Osteoblast (primary cell): ENCODE measurements at places on chromosomes 7 and 10. TPM values are rescaled to one million over a fixed set of nuclear protein-coding genes. Genes with fewer than 3 reads are reported as not detected.

DNA sequence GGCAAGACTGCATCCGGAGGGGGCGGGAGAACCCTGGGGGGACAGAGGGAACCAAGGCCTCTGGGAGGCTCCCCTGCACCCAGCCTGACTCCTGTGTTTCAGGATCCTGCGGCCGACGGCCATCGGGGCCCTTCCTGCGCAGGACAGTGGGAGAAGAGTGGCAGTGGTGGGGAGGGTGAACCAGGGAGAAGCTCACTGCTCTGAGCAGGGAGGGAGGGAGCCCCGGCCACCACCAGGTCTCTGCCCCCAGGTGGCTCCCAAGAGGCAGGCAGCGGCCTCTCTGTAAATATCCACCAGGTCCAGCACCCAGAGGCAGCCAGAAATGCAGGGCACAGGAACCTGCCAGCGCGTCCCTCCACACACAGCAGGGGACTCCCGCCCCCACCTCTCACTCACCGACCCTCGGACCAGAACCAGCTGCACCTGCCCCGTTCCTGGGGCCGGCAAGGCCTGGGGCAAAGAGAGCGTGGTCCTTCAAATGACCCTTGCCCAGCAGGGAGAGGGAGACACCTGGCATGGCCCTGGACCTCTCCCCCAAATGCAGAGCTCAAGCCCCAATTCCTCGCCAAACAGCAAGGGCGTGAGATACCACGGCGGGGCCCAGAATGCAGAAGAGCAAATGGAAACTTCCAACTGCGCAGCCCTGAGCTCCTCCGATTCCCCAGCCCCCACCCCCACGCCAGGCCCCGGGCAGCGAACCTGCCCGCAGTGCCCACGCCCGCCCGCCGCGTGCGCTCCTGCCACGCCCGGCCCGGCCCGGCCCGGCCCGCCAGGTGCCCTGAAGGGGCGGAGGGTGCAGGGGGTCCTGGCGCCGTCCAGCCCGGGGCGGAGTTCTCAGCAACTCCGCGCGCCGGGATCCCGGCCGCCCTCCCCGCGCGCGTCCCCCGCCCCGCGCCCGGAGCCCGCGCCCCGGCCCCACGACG is 805 bp downstream of the RASGEF1A start:
- DNase-seq: peak; percentile 90

DNA sequence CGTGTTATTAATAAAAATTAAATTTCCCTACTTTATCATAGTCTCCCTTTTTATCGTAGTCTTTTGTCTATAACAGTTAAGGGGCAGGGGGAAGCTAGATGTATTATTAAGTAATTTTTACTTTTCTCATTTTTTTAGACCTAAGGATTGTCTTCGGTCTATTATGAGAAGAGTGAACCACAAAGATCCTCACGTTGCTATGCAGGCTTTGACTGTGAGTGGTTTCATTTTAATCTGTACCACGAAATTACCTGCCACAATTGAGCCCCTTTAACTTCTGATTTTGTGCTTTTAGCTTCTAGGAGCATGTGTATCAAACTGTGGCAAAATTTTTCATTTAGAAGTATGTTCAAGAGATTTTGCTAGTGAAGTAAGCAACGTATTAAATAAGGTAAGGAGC is 40.6 kb downstream of the STAM start:
- no peak for DNase-seq

DNA sequence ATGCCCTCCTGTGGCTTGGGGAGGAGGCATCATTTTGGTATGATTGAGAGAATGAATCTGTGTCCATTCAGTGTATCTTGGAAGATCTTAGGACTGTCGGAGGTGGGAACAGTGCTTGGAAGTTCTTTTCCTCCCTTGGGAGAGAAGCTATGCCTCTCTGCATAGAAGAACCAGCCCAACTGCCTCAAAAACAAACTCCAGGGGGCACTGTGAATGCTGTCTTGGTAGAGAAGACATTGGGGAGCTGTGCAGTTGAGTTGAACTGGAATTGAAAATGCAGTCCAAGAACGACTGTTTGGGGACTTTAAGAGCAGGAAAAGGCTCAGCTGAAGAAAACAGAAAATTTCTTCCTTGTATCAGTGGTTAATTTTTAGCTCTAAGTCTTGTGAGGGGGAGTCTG is 4.9 kb upstream of the GJD4 start:
- DNase-seq: no peak

DNA sequence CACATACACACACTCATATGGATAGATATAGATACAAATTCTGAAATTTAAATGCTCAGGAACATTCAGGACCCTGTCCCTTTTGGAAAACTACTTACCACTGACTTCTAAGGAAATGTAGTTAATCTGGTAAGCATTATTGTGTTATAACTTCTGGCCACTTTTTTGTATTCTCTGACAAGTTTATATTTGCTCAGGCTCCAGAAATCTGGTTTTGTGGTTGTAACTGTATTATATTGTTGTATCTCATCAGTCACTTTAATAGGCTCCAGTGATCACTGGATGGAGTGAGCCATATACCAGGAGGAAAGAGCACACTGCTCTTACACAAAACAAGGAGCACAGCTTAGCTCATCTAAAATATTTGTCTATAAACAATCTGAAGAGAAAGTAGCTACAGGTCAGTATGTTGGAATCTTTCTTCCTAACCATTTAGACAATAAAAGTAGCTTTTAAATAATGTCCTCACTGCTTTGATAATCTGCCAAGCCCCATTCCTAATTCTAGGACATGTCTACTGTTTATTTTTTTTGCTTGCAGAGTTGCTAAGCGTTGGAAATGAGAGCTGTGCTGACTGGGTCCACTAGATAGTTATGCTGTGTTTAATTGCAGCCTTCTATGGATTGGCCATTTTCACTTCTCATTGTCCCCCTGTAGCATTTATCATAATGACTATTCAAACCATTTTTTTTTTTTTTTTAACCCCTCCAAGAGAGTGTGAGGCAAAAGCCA is 43.8 kb downstream of the SMNDC1 start:
- DNase-seq: no peak

GRCh38 chr7:7967886-7968543 is 581 bp upstream of the GLCCI1 start:
- DNase-seq: peak; percentile 75

DNA sequence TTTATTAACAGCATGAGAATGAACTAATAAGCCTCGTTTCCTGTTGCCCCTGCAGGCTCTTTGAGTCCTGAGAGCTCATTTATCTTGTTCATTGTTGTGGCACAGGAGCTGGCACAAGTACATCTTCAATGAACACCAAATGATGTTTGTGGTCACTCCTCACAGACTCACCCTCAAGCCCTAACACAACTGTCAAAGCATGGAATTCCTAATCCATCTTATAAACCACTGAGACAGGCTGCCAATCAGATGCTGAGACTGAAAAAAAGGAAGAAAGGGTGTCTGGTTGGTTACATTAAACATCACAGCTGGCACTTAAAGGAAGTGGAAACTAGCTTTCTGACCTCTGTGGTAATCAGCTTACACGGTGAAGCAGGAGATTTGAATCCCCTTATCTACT is 7.7 kb upstream of the CCDC172 start:
- DNase-seq: no peak

ZNF467 gene
- total RNA-seq: not detected in 2 replicates

DNA sequence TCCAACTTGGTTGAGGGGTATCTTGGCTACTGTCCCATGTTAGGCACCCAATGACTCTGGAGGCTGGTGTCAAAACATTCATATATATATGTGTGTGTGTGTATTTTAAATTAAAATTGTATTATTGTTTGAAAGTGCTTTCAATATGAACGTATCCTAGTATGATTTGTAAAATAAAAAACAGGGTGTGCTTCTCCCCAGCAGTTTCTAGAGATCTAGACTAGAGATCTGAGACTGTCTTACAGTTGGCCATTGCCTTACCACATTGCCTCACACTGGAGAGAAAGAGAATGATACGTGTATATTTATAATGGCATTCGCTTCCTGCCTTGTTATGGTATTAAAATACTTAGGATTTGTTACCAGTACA is 1.2 kb downstream of the BAG3 start:
- DNase-seq: peak; percentile 89

MRPL43 gene
- 48.5 and 55.7 TPM in 2 replicates for total RNA-seq

RARRES2 gene
- total RNA-seq: 18.3 and 26.1 TPM in 2 replicates

EVX1 gene
- total RNA-seq: not detected in 2 replicates

GRCh38 chr10:117320050-117320665 is 55.1 kb downstream of the PDZD8 start:
- no peak for DNase-seq
